ENCODE measurements at places on chromosomes 2 and 18. TPM values are rescaled to one million over a fixed set of nuclear protein-coding genes. Genes with fewer than 3 reads are reported as not detected.
A peak's percentile ranks its signal among the peaks of the same experiment; 100 is the strongest.

- no peaks in the 10 kb centered on the region for H3K4me1 ChIP-seq
- no peaks in the 10 kb centered on the region for H3K27me3 ChIP-seq
- no peak overlapping the region for H3K27ac ChIP-seq
- no peak for DNase-seq
Observed at GRCh38 chr2:8799004-8799403, 38.4 kb downstream of the KIDINS220 start.

GRCh38 chr18:3715231-3716080, 265.5 kb downstream of the TGIF1 start:
- DNase-seq = no peak
- H3K27ac ChIP-seq = no peak overlapping the region
- H3K4me3 ChIP-seq = no peak overlapping the region
- peaks cover 4% of the 10 kb centered on the region for H3K4me1 ChIP-seq

Gene RAD51AP2
- 0.24 TPM for total RNA-seq

GRCh38 chr2:199932312-199932855, 21.3 kb downstream of the C2orf69 start:
- H3K27me3 ChIP-seq = no peaks in the 10 kb centered on the region
- no peak overlapping the region for H3K4me3 ChIP-seq
- no peak overlapping the region for H3K27ac ChIP-seq
- DNase-seq = no peak

DNA sequence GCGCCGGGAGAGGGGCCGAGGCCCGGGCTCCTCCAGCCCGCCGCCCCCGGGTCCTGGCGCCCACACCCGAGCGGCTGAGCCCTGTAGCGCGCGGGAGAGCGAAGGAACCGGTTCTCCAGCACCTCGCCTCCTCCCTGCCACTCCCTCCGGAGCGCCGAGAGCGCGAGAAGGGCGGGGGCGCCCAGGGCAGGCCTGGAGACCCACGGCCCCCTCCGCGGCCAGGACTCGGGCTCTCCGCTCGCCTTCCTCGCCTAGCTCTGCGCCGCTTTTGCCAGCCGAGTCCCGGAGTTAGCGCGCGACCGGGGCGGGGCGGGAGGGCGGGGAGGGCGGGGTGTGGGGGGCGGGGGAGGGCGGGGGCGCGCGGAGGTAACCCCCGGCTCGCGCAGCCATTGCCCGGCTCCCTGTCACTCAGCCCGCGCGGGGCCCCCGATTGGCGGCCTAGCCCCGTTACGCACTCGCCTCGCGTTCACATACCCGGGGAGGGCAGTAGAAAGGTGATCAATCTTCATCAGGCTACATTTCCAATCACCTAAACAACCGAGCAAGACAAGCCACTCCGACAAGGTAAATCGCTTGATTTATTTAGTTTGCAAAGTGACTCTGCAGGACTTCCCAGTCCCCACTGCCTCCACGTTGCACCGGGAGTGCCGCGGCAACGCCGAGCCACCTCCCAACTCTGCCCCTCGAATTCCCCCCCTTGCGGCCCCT, at the start of gene OTX1:
Gene OTX1 (plus strand): TSS at position 497 of the 708 bp plus-strand sequence. CDS start 2,161 bp downstream, outside the sequence.
- H3K27ac ChIP-seq = no peak within 1 kb of the TSS
- peak; percentile 69 for DNase-seq
- peaks cover 47% of the 10 kb centered on the region for H3K4me1 ChIP-seq
- H3K27me3 ChIP-seq = peaks cover 95% of the 10 kb centered on the region

Data from hepatocyte (in vitro differentiated cells).